ENCODE measurements at places on chromosomes 13 and 19.

- DNase-seq: peak; percentile 46
Measured at GRCh38 chr19:18058208-18059009, 28.3 kb downstream of the IL12RB1 start.

DNA sequence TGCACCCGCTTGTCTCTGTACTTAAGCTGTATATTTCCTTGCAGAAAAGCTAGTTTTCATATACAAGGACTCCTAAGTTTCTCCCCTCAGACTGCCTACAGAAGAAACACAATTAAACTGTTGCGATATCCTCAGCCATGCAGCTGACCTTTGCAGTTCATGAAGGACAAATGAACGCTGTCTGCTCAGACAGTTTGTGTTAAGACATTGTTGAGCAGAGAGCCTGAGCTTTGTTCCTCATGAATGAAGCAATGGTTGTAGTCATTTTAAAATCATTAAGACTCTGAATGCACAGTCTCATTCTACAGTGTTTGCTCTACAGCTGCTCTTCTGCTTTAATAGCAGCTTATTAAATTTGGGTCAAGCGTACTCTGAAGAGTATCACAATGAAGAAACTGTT is 23.2 kb upstream of the MAB21L1 start:
- no peak for DNase-seq

GRCh38 chr13:111153977-111154332 is 38.8 kb downstream of the ARHGEF7 start:
- peak; percentile 45 for DNase-seq

DNA sequence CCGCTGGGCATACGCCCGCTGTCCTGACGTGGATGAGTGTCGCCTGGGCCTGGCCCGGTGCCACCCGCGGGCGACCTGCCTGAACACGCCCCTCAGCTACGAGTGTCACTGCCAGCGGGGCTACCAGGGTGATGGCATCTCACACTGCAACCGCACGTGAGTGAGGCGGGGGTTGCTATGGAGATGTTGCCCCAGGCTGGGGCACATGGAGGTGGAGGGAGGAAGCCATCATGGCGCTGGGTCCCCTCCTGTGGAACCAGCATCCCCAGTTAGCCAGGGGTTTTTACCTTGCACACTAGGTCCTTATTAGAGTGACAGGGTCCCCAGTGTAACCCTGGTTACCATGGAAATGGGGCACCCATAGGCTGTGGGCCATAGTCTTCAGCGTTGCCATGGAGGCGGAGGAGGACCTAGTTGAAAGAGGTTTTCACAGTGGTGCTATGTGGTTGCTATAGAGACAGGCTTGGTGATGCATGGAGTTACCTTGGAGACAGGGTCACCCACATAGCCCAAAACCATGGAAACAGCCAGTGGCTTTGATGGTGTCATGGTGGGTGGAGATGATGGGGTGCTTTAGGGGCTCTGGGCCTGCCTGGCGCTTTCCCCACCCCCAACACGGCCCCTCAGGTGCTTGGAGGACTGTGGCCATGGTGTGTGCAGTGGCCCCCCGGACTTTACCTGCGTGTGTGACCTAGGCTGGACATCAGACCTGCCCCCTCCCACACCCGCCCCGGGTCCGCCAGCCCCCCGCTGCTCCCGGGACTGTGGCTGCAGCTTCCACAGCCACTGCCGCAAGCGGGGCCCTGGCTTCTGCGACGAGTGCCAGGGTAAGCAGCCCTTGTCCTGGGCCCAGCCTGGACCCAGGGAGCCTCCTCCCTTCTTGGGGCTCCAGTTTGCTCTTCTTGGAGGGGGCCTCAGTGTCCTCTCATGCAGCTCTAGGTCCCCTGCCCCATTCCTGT is 27.1 kb downstream of the MEGF8 start:
- no peak for DNase-seq

- DNase-seq: peak; percentile 9
Measured at GRCh38 chr13:94435604-94436226, 43.8 kb downstream of the DCT start.

DNA sequence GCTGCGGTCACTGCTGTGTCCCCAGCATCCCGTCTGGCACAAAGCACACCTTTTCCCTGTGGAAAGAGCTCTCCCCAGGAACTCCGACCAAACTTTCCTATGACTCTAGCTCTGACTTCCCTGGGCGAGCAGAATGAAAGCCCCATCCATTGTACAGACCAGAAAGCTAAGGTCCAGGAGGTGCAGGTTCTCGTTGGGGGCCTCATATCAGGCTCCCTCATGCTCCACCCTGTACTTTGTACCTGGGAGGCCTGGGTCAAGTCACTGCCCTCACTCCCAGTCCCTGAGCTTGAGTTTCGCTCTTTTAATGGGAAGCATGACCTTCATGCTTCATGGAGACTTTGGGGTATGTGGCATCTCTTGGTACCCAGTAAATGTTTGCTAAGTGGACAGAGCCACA is 18.4 kb downstream of the CYTH2 start:
- DNase-seq: no peak

GRCh38 chr19:35143231-35143715 is at the start of gene FXYD7:
Gene FXYD7, plus strand, starts transcription at chr19:35143255. Its CDS starts 79 bp downstream, at chr19:35143334.
- DNase-seq: no peak

DNA sequence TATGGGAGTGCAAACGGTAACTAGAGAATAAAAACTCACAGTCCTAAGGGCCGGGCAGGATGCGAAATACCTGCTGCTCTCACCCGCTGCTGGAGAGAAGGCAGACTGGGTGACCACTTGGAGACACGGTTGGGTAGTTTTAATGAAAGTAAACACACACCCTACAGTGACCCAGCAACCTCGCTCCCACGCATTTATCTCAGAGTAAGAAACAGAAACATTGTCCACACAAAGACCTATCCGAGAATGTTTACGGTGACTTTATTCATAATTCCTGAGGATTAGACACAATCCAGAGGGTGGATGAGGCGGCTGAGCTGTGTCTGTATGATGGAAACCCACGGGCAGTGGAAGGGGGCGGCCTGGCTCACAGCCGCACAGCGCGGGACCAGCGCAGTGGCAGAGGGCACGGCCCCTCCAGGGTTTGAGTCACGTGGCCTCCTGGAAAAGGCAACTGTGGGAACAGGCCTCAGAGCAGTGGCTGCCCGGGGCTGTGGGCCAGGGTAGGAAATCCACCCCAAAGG is 73.5 kb upstream of the C13orf46 start:
- no peak for DNase-seq

DNA sequence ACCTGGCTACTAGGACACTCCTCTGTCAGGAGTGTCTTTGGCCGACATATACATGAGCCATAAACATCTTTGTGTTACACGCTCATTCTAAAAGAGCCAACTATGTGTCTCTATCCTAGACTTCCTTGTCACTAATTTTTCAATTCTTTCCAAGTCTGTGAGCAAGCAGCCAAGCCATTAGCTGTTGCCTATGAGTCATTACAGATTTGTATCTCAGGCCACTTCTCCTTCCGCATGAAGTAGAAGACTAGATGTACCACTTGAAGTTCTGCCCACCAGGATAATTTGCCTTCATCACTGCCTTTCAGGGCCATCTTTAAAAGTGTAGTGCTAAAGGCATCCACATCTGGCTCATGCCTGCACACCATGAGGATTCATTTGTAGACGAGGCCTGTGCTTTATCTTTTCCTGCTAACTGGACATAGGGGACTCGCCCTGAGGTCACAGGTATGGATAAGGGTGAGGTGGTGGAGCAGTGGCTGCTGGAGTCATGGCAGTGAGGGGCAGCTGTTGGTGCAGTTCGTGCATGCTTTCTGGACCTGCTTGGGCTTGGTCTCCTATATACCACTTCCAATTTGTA is 126.1 kb upstream of the KL start:
- DNase-seq: peak; percentile 23

- no peak for DNase-seq
Measured at GRCh38 chr13:91405240-91405639, 6.8 kb downstream of the GPC5 start.

DNA sequence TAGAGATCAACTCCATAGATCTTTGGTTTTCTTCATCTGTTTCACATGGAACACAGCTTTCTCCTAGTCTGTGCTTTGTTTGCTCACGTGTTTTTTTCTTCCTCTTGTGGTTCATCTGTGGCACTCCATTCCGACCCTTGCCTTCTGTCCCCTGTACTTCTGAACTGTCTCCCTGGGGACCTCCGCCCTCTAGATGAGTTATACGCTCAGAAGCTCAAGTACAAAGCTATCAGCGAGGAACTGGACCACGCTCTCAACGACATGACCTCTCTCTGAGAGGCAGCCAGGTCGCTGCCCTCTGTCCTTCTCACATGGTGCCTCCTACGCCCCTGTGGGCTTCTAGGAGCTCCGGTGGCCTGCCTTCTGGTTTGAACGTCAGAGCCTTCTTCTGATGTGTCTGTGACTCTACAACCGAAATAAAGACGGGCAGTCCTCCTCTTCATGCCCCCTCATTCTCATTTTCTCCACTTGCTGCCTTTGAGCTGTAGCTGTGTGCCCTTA is 16.6 kb upstream of the RAB8A start:
- no peak for DNase-seq

DNA sequence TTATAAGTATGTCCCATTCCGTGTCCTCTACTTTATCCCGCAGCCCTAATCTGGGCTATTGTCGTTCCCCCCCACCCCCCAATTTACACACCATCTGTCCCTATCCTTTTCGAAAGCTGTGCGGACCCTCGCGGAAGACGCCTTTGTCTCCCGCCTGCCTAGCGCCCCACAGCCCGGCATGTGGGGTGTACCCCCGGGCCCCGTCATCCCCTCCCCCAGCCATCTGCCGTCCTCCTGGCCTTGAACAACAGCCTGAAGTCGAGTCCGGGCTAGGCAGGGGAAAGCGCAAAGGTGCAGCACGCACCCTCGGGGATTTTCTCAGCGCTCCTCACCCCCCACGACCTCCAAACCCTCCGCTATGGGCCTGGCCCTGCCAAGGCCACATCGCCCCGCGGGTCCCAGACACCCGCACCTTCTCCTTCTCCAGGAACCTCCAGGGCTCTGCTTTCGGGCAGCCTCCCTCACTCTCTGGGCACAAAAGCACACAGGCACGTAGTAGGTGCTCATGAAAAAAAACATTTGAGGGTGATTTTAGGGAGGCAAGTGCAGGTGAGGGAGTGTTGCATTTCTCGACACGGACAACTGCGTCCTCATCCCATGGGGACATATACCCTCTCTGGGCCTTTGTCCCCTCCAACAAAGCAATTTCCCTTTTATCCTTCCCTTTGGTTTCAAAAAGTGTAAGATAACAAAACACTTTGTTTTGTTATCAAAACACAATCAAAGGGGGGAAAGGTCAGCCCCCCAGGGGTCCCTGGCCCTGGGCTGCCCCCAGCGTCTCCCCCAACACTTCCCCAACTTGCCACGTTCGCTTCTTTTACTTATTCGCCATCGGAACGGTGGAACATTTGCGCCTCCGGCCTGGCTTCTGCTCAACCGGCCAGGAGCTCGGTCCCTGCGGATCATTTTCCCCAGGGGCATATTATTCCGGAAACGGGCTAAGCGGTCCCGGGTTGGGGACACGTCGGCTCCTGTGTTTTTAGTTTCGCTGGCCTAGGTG is 16.4 kb downstream of the CCDC124 start:
- DNase-seq: no peak

- DNase-seq: no peak
Measured at GRCh38 chr19:35206379-35206778, 22.2 kb downstream of the FAM187B start.
